ENCODE measurements at places on chromosomes 5 and 9.

DNA sequence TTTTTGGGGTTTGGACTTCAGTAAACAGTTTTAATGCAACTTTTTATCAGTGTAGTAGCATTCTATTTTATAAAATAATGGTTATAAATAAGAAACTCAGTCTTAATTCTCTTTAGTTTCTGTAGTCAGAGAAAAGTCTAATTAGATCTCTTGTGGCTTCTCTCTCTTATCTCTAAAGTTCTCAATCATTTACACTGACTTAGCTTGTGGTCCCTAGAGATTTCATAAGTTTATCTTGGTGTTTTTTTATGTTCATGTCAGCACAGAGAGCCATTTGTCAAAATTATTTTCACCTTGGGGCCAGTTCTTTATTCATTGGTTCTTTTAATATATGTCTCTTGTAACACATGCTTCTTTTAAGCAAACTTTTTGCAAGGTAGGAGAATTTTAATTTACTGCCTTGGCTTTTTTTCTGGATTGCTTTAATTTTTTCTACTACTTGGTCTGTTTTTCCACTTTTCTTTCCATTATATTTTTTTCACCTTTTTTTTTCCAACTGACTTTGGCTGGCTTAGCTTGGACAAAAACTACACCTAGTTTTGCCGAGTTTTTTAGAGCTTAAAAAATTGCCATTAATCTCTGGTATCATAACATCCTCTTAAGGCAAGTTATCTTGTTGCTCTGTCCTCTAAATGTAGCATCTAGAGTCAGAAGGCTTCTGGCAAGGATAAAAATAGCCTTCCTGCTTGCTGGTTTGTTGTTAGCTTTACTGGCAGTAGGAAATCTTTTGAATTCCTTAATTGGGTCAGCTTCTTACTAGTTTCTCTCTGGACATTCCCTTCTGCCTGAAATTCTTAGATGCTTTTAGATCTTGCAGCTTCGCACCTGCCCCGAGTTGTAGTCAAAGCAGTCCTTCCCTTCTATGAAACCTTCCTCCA, 35.3 kb downstream of the CPEB4 start:
- DNase-seq = no peak

DNA sequence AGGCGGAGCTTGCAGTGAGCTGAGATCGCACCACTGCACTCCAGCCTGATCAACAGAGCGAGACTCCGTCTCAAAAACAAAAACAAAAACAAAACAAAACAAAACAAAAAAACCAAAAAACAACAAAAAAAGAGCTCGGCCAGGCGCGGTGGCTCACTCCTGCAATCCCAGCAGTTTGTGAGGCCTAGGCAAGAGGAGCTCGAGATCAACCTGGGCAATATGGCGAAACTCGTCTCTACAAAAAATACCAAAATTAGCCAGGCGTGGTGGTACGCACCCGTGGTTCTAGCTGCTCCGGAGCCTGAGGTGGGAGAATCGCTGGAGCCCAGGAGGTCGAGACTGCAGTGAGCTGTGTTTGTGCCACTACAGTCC, 20.2 kb downstream of the TRIM7 start:
- no peak for DNase-seq

DNA sequence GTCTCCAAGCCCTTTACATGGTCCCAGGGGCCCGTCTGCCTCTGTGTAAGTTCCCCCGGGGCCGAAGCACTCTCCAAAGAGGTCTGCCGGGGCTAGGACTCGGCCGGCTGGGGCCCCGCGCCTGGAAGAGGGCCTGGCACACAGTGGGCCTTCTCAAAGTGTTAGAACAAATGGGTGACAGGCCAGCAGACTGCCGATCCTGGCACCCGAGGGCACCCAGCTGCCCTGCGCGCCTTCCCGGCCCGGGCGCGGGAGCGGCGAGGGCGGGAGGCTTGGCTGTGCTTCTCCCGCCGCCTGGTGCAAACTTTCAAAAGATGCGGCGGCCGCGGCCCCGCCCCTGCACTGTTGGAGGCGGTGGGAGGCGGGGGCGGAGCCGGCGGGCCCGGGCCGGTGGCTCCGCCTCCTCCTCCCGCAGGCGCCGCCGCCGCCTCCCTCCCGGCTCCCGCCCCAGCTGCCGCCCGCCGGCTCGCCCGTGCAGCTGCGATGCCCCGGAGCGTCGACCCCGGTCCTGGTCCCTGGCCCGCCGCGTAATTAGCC, at the start of gene NEURL1B:
Gene NEURL1B, plus strand, starts transcription at position 442 of the 537 bp plus-strand sequence. CDS start 144 bp downstream, outside the sequence.
- no peak for DNase-seq

DNA sequence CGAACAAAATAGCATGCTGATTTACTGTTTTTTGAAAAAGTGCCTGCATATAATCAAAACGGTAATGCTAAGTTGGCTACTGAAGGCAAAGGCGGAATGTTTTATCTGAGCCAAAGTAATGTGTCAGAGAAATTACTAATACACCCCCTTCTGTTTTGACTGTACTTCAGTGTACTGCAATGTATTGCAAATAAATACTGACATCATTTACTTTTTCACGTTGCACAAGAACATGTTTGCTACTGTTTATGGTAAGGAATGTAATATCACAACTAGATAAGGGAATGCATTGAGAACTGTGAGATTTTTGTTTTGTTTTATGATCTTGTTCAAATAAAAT, 813 bp upstream of the AGTPBP1 start:
- no peak for DNase-seq

DNA sequence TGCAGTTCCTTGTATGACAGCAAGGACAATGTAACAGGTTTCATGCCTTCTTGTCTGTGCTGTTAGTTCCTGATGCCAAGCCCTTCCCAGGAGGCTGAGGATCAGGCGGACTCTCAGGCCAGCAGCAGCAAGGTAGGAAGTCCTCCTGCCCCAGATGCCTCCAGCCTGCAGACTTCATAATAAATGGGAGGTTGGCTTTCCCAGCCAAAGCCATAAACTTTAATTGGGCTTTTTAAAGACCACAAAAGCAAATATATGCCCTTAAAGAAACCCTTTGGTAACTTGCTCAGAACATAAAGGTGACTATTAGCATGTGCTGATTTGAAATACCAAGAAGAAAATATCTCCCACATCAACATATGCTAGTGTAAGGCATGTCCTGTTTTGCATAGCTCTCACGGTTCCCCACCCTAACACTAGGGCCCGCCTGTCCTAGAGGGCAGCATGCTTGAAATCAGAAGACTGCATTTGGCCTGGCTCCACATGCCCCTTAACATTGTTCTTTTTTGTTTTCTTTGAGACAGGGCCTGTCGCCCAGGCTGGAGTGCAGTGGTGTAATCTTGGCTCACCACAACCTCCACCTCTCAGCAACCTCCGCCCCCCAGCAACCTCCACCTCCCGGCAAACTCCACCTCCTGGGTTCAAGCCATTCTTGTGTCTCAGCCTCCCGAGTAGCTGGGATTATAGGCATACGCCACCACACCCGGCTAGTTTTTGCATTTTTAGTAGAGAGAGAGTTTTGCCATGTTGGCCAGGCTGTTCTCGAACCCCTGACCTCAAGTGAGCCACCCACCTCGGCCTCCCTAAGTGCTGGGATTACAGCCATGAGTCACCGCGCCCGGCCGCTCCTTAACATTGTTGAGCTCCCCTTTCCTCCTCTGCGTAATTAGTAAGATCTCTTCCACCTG, 44.6 kb upstream of the FCN1 start:
- no peak for DNase-seq

DNA sequence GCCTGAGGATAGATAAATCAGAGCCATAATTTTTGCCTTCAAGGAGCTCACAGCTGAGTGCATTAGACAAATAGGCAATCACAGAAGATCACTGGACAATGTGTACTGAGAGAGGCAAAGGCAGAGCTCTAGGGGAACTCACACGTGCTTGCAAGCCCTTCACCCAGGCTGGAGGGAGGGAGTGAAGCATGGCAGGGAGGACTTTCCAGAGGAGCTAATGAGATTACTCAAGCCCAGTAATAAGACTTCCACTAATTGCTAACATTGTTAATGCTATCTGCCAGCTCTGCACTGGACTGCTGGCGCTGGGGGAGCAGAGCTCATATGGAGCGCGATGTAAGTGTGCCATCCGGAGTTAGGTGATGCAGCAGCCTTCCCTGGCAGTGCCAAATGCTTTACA, 408.4 kb downstream of the NTRK2 start:
- DNase-seq = no peak

GRCh38 chr9:111712369-111712768, 51.0 kb downstream of the GNG10 start:
- DNase-seq = no peak

- no peak for DNase-seq
Measured at GRCh38 chr5:125722550-125722949, 700.7 kb upstream of the GRAMD2B start.

GRCh38 chr9:22022396-22022795, 13.3 kb upstream of the CDKN2B start:
- no peak for DNase-seq

GRCh38 chr5:38764937-38765391, 80.8 kb upstream of the OSMR start:
- no peak for DNase-seq
